ENCODE measurements at places on chromosomes 2 and 18.

GRCh38 chr2:224722250-224722649 is 6.1 kb upstream of the CCDC195 start:
- no peak for DNase-seq

- no peak for DNase-seq
Observed at GRCh38 chr2:108587621-108588020, 53.4 kb downstream of the LIMS1 start.

DNA sequence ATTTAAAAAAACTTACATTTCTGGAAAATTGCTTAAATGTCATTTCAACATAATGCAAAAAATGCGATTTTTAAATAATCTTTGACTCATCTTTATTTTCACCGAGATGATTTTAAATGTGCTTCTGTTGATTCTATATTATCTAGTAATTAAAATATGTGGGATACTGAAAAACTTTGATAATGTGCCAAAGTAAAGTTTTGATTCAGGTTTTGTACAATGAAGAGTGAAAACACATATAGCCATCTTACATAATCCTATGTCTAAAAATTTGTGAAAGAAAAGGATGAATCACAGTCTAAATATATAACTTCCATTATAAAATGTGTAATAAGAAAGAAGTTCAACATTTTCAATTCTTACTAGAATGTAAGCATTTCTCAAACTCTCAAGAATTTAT is 204.3 kb upstream of the ZC3H15 start:
- no peak for DNase-seq

DNA sequence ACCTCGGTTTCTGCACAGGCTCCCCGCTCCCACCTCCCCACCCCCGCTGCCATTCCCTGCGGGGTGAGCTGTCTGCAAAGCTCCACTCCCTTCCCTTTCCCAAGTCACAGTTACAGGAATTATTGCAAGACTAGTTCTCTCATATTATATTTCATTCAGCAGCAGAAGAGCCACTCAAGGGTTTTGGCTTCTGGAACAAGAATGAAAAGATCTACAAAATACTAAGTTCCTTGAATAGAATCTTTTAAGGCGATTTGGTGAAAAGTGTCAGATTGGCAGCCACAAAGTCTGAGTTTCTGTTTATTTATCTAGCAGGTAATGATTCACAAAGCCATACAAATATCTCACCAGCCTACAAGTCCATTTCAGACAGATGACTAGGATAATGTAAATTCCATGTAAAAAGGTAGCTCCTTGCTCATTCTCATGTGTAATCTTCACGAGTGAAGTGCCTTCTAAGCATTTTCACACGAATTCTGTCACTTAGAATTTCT is 221.9 kb upstream of the RBBP8 start:
- DNase-seq: no peak

DNA sequence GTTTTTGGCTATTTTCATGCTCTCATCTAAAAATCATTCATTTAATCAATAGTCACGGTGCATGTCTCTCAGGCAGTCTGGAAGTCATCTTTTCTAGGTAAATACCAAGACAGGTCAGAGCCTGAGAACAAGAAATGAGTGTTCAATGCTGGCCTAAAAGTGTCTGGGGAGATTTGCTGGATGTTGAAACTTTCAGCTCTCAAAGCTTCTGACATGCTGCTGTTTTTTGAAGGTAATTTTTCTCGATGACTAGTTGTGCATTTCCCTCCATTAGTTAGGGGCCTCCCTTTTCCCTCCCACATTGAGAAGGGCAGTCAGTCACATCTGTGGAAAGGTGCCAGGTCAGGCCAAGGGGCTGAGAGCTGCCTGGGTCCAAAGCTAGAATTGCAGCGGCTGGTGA is 115.6 kb downstream of the LPIN1 start:
- DNase-seq: no peak

DNA sequence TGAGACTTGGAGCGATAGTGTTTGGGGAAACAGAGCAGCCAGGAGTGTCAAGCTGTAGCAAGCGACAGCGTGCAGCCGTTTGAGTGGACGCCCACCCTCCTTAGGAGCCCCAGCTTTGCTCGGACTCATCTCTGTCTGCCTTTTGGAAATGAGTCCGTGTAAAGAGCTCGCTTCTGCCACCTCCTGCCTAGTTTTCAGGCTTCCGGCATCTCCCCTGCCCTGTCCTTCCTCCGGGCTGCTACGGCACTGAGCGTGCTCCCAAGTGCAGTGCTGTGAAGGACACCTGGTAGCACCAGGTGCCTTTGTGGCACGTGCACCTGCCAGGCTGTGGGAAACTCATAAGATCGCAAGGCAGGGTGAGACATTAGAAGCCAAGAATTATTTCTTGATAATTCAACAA is 117.1 kb downstream of the RNF144A start:
- DNase-seq: no peak

DNA sequence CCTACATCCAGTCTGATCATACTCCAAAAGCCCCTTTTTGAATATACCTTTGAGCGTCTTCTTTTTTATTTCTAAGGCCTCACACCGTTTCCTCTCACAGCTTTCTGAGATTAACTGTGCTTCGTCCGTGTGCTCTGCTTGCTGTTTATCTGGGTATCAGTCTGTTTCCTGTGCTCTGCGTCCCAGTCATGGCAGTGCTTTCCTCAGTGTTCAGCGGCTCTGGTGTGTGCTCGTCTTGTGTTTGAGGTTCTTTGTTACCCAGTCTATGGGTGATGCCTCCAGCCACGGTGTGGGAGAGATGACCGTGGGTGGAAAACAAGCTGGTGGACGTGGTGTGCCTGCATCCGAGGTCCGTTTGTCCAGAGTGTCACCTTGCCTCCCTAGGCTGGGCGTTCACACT is 33.6 kb upstream of the BIN1 start:
- DNase-seq: no peak

DNA sequence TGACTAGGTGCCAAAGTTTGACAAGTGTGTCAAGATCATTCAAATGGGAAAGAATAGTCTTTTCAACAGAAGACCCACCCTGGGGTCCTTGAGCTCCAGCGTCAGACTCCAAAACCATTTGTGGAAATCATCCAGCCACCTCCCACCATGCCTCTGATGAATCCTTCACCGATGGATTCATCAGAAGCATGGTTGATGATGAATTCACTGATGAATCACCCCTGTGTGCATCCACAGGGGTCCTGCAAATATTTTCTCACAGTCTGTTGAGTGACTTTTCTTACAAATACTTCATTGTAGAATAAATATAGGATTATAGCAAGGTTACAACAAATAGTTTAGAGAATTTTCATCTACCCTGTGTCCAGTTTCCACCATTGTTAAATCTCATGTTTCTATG is 4.3 kb downstream of the UGT1A9 start:
- DNase-seq: no peak

GRCh38 chr18:80159713-80160636 is 50.9 kb downstream of the ADNP2 start:
- no peak for DNase-seq

GRCh38 chr2:147030966-147031720 is 813.7 kb upstream of the ACVR2A start:
- DNase-seq: no peak

GRCh38 chr2:216596980-216597509 is 36.2 kb upstream of the IGFBP2 start:
- no peak for DNase-seq

DNA sequence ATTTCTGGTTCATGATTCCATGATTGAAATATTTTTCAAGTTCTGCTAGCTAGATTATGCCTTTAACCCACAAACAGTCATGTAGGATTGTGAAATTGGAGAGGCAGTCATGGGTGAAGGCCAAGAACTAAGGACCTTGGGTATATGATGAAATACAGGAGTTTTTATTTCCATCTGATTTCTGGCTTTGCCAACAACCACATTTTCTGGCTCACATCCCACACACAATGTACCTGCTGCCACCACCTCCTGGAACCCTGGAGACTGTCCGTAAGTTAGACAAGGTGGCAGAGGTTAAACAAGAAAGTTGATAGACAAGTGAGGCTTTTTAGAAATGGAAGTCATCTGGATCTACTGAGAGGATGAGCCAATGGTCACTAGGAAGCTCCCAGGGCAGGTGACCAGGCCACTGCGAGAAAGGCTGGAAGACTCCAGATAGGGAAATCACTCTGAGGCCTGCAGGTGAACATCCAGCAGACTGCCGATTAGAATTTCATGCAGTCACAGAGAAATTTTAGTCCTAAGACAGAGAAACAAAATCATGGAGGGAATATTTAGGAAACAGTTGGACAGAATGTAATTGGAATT is 402.0 kb downstream of the ALK start:
- no peak for DNase-seq

- no peak for DNase-seq
Observed at GRCh38 chr2:160269365-160269764, 69.3 kb upstream of the ITGB6 start.

- DNase-seq: no peak
Observed at GRCh38 chr2:186976329-186976728, 127.4 kb upstream of the ZSWIM2 start.

- DNase-seq: no peak
Observed at GRCh38 chr2:12556762-12557161, 160.0 kb upstream of the TRIB2 start.

DNA sequence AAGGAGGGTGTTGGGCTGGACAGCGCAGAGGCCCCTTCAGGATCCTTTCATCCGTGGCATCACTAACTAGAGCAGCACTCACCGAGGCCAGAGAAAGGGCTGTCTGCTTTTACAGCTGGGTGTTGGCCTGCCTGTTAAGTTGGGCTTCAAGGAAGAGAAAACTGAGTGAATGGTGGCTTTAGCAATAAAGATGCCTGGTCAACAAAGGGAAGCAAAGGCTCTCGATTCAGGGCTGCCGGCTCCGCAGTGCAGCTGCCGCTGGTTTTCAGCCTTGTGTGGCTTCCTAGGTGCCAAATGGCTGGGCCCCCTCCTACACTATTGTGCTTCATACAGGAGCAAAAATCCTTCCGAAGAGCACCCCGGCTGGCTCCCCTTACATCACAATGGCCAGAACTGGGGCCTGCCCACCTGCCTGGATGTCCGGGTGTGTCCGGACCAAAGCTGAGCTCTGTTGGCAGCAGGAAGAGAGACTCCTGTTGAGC is 61.0 kb upstream of the GPR45 start:
- DNase-seq: no peak

DNA sequence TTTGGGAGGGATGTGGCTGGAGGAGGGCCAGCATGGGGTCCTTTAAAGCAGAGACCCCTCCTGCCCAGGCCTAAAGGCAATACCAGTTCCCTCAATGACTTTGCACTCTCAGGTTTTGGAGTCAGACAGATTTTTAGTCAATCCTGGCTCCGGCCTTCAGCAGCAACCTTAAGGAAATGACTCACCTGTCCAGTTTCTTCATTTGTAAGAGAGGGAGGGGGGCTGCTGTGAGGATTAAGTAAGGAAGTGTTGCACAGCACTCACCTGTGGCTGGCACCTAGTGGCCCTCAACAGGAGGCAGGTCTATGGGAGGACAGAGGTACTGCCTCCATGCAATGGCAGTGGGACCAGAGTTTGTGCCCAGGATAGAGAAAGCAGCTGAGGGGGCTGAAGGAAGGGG is 13.7 kb downstream of the CNGA3 start:
- no peak for DNase-seq

DNA sequence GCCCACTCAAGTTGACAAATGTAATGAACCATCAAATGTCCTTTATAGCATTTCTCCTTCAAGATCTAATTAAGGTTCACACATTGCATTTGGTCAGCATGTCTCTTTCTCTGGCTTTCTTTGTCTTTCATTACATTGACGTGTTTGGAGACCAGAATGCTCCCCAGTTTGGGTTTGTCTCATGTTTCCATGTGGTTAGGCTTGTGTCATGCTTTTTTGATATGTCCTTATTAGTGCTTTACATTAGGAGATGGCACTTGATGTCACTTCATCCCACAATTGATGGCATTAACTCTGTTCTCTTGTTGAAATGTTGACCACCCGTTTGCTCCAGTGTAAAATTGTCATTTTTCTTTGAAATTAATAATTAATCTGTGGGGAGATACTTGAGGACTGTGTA is 165.8 kb downstream of the AKAIN1 start:
- DNase-seq: no peak

- no peak for DNase-seq
Observed at GRCh38 chr2:172885996-172886395, 150.4 kb downstream of the RAPGEF4 start.
